ENCODE measurements at places on chromosomes 7 and 10.

GRCh38 chr10:45599021-45599603, 73.5 kb downstream of the ZFAND4 start:
- no peak for DNase-seq

- DNase-seq: no peak
Measured at GRCh38 chr7:106277976-106278375, 6.8 kb downstream of the NAMPT start.

DNA sequence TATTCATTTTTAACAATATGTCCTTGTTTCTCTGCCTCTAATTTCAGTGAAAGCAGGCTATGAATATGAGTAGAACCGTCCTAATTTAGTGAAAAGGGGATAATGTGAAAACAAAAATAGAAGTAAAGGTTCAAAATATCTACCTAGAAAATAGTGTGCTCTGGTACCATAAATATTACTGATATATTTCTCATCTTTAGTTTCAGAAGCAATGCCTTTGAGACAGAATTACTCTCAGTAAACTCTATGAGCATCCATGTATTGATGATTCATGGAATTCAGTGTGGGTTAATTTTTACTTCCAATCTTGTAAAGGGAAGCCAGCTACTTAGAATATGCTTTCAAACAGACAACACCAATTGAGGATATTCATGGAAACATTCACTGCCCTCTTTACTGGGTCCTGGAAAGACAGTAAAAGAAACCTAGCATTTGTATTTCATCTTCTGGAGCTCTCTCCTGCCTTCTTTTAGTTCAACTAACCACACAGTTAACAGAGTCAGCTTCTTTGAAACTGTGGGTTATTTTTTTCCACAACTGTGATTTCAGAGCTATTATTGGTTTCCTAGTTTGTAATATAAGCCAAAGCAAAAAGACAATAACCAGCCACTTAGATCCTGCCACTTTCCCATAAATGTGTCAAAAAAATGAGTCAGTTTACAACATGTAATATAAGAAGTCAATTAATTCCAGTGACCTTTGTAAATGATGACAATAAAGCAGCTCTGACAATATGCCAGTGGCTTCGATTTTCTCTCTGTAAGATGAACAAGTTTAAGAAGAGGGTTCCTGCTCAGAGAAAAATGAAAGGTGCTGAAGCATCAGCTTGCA, 1.7 kb downstream of the LRRN3 start:
- DNase-seq: no peak

GRCh38 chr7:22944022-22944421, 69.9 kb downstream of the HYCC1 start:
- DNase-seq: no peak

GRCh38 chr7:73844848-73845460, 2.6 kb upstream of the METTL27 start:
- DNase-seq: no peak

DNA sequence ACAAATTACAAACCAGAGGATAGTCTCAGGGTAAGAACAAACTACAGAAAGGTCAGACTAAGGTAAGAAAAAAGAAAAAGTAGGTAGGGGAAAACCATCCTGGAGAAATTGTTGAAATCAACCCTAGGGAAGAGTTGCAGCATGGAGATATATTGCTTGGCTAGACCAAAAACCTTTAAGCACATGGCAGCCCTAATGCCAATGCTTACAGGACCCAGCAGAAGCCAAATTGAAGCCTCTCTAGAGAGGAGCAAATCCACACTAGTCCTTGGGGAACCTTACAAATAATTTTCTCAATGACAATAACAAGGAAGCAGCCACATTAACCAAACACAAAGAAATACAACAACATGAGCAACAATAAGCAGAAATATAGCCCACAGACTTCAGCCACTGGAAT, 81.9 kb downstream of the CNOT4 start:
- DNase-seq: no peak
